Activated CD8-positive, alpha-beta memory T cell treated with anti-CD3 and anti-CD28 coated beads, Interleukin-2, amount 50 U/mL, for 48 hours (primary cell): ENCODE measurements at places on chromosomes 5 and 9.

DNA sequence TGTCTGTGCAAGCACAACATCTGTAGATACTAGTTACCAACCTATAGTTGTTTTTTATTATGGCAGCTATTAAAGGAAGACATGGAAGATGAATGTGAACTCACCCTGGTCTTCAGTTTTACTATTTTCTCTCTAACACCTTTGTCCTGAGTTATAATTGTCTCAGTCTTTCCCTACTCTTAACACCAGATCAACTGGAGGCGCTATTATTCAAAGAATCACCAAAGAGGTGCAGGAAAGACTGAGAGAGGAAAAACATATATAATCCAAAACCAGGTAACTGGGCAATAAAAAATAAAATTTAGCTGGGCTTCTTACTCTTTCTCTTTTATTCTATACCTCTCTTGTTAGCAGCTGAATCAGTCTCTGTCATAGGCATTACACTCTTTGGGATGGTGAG, 134.2 kb upstream of the C6 start:
- DNase-seq: no peak

DNA sequence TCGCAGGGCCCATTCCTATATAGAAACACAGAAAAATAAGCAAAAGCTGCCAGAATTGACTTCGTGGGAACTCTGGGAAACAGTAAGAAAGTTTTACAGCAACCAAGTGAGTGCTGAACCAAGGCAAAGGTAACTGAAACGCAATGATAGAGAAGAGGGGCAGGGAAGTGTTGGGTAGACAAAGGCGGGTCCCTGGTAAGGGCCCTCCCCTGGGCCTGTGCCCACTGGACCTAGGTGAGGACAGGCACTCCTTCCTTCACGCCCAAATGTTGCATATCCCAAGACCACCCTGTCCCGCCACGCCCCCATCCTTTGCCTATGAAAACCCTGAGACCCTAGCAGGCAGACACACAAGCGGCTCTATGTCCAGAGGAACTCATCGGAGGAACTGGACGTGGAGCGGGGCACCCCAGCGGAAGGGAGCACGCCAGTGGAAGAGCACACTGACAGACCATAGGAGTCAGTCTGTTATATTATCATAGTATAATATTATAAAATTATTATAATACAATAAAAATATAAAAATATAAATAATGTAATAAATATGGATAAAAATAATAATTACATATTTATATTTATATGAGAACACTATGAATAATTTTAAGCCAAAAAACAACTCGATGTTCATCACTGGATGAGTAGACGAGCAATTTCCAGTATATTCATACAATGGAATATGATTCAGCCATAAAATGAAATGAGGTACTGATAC, 27.9 kb downstream of the CDKN2A start:
- no peak for DNase-seq

DNA sequence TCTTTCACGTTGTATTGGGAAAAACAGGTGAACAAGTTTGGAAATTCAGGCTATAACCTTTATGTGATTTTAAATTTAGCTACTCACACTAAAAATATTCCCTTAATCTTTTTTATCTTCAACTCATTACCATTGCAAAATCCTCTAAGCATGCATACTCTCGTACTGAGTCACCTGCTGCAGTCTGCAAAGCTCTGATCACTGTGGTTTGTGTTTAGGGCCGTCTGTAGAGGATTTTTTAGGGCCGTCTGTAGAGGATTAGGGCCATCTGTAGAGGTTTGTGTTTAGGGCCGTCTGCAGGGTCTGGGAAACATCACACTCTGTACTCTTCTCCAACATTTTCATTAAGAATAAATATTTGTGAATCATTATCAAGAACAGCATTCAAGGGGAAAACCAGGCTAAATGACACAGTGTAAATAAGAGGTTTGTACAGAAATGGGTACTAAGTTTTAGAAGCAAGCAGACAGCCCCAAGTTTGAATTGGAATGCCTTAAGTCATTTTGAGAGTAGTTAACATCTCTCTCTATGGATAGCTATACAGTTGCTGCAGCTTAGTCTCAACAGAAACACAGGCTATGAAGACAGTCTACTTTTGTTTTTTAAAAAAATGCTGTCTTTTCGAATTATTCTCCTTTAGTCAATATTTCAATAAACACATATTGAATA, 155.0 kb upstream of the TSLP start:
- DNase-seq: no peak

GRCh38 chr5:30194595-30194994, 998.9 kb upstream of the CDH6 start:
- DNase-seq: no peak

GRCh38 chr9:21591221-21592062, 109.3 kb upstream of the IFNE start:
- DNase-seq: peak; percentile 71
